ENCODE measurements at places on chromosomes 13 and 19.

GRCh38 chr19:2333807-2334211, 5.3 kb downstream of the SPPL2B start:
- DNase-seq: peak; percentile 26

DNA sequence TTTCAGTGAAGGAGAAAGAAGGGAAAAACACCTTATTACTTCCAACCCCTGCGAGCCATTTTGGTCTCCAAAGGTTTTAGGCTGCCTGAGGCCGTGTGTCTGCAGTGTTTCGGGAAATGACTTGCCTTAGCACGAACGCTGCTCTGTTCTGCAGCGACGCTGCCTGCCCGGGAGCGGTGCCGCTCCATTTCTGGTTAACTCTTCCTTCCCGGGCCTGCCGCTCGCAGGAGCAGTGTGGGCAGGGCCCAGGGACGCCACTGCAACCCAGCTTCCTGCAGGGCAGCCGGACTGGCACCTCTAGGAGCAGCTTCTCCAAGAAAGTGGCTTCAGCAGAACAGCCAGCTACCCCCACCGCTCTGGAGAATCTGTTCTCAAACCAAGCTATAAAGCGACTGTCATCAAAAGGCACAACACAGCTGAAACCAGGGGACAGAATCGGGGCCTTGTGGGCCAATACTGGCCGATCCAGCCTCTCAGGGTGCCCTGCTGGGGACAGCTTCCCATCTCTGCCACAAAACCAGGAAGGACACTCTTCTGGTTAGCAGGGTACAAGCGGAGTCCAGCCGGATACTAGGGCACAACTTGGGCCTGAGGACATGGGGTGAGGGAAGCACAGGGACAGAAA, 72.2 kb downstream of the KCTD15 start:
- DNase-seq: no peak

- DNase-seq: no peak
These were observed 5.4 kb upstream of the NTN5 start for GRCh38 chr19:48678201-48678600.

GRCh38 chr13:98050041-98050466, 92.8 kb upstream of the FARP1 start:
- peak; percentile 34 for DNase-seq

GRCh38 chr13:71316792-71317363, 550.1 kb downstream of the DACH1 start:
- DNase-seq: no peak
